ENCODE measurements at places on chromosomes 3 and 15. TPM values are rescaled to one million over a fixed set of nuclear protein-coding genes. Genes with fewer than 3 reads are reported as not detected.

The TMIE gene
- 0.23 TPM for total RNA-seq

The EXD1 gene
- total RNA-seq: not detected

The SNTN gene
- not detected for total RNA-seq

The ACKR2 gene
- total RNA-seq: 1.00 TPM

The TNNC1 gene
- total RNA-seq: 0.27 TPM

The MITF gene
- not detected for total RNA-seq

The RARRES1 gene
- total RNA-seq: not detected

The ST8SIA2 gene
- total RNA-seq: not detected

The MOBP gene
- not detected for total RNA-seq

The CNOT10 gene
- total RNA-seq: 62.3 TPM

The TMOD2 gene
- 4.2 TPM for total RNA-seq

The NBEAL2 gene
- total RNA-seq: 266 TPM

The SH2D7 gene
- total RNA-seq: 0.11 TPM

The LYZL4 gene
- not detected for total RNA-seq

The SEMA3F gene
- total RNA-seq: 0.11 TPM

The ACAN gene
- not detected for total RNA-seq

The AADAC gene
- not detected for total RNA-seq

The FAM3D gene
- total RNA-seq: not detected

The CNTN3 gene
- not detected for total RNA-seq

The TRPM1 gene
- total RNA-seq: not detected

The TRAIP gene
- 30.4 TPM for total RNA-seq

The ISLR2 gene
- not detected for total RNA-seq

The RHOV gene
- total RNA-seq: 0.09 TPM
